ENCODE measurements at places on chromosomes 16 and 17.

GRCh38 chr17:1473841-1474240 is 17.8 kb upstream of the CRK start:
- DNase-seq, result no peak

DNA sequence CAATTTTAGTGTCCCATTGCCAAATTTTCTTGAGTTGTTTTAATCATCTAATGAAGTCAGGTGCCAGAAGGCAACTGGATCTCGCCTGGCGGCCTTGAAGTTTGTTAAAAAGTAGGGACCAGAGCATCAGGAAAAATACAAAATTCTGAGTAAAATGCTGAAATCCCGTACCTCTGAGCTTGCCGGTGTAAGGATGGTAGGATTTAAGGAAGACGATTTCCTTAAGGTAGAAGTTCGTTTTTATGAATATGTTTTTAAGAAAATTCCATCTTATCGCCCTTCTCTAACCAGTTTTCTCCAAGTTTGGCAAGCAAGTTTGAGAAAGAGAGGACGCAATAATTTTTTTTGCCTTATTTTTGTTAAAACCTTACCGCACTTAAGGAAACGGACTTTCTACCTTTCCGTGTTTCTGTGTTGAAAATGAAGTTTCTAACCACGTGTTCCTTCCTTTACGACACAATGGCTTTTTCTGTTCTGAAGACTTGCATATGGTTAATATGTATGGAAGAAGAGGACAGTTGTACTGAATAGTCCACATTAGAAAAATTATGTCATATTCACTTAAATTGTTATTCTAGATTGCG is 748 bp downstream of the ATF7IP2 start:
- DNase-seq, result no peak

- no peak for DNase-seq
Observed at GRCh38 chr17:77033892-77034404, 106.8 kb upstream of the SEC14L1 start.

- DNase-seq, result peak; percentile 35
Observed at GRCh38 chr17:11935734-11936406, 61.4 kb downstream of the ZNF18 start.

DNA sequence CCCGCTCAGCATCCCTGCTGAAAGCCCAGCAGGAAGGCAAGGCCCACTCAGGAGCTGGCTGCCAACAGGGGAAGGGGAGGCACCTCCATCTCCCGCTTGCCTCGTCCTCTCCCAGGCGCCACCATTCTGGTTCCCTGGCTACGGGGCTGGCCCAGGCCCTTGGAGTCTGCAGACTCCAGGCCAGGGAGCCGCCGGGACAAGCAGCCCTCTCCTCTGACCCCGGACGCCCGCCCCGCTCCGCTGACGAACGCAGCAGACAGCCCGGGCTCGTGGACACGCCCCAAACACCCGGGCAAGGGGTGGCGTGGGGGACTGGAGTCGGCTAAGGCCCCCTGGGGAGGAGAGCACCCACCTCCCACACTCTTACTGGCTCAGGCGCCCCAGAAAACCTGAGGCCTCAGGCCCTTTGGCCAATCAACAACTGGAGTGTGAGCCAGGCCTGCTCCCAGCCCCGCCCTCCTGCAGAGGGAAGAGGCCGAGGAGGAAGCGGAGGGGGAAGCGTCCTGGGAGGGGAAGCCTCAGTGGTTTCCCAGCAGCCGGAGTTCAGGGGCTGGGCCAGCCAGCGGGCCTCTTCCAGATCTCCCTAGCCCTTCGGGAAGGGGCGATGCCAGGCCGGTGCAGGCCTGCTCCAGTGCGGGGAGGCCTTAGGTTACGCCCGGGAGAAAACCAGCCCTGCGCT is 4.2 kb downstream of the MNT start:
- DNase-seq, result peak; percentile 74

GRCh38 chr16:5175266-5175665 is 77.7 kb upstream of the EEF2KMT start:
- DNase-seq, result no peak

DNA sequence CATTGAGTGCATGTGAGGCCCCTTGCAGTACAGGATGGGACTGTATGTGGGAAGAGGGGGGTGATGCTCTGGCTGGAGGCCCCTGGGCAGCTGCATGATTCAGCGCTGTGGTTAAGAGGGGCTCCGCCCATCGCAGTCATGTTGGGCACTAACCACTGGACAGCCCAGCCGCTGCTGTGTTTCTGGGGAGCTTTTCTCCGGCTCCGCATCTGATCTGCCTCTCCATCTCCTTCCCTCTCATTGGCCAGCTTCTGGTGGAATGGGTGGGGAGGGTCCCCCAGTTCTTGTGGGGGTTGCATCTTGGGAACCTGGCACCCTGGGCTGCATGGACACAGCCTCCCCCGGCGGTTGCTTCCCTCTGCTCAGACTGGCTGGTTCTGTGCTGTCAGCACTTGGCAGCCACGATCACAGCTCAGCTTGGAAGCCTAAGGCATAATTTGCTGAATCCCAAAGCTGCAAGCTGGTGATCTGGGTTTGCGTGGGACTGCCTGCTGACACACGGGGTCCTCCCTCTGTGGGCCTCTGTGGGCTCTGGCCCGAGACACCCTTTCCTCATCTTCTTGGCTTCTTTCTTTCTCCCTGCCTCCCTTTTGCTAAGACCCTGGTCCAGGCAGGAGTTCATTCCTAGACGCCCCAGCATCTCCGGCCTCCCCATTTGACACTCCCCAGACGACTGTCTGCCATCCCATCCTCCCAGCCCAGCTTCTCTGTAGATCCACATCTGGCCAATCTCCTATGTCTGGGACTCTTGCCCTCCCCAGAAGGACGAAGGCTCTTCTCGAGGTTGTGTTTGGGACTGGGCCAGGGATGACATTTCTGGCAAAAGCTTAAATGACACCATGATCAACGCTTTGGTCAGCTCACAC is 168.3 kb downstream of the SEC14L1 start:
- DNase-seq, result no peak

DNA sequence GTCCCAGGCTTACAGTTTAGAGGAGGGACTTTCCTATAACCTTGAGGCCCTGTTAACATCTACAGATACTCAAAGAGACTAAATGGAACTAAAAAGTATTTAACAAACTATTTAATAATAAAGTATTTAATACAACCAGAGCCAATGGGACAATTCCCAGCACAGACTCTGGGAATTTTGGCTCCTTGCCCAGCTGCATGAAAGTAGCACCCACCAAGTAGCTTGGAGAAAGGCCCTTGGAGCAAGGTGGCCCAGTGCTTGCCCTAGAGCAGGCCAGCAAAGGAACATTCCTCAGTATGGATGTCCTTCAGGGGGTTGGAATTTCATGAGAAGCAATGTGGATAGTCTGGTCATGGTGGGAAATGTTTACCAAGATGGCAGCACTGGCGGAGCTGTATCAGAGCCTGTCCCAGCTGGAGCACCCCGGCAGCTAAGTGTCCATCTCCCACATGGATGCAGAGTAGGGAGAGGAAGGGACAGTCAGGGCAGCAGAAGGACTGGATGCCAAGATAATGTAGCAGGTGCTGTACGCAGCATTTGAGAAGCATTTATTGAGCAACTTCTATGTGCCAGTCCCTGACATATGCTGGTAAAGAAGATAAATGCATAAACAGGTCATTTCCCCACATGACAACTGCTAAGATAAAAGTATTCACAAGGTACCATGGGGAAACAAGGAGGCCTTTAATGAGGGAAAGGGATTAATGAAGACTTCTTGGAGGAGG is 5.2 kb upstream of the SMARCD2 start:
- no peak for DNase-seq

- DNase-seq, result no peak
Observed at GRCh38 chr17:560432-560873, 154.2 kb downstream of the VPS53 start.

- no peak for DNase-seq
Observed at GRCh38 chr16:70267516-70267915, 15.8 kb upstream of the EXOSC6 start.

- DNase-seq, result no peak
Observed at GRCh38 chr17:2724784-2725164, 13.2 kb upstream of the CLUH start.

All from hypothalamus (tissue), 51 donors.